ENCODE measurements at places on chromosomes 7 and 10.

DNA sequence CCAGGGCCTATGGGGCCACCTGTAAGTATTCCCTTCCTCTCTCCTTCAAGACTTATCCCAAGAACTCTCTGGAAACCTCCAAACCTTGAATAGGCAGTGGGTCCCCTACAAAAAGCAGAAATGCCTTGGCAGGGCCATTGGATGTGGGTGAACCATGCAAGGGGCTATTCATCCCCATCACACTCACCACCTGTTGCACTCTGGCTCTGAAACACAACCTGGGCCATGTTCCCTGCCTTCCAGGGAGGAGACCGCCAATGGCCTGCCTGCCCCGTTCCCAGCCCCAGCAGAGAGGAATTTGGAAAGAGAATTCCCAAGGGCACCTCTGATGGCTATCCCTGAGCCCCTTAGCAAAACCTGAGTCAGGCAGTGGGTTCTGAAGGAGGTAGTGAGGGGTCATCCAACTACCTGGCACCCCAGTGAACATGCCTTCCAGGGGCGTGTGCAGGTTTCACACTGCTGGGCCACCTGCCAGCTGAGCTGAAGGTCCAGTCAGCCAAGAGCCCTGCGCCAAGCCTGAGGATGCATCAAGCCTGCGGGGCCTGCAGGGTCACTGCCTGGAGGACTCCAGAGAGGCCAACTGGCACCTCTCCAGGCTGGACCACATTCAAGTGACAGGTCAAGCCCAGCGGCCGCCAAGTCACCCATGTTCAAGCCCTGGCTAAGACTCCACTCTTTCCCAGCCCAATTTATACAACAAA lies 101.3 kb downstream of the COL13A1 start:
- no peak for DNase-seq

GRCh38 chr10:92381543-92381954 lies 90.6 kb downstream of the MARCHF5 start:
- DNase-seq, result no peak

- DNase-seq, result no peak
Observed at GRCh38 chr10:105207476-105207995, 566.4 kb downstream of the SORCS3 start.

- no peak for DNase-seq
Observed at GRCh38 chr10:132890301-132890700, 52.1 kb downstream of the CFAP46 start.

GRCh38 chr10:75876710-75877109 lies 445.3 kb downstream of the LRMDA start:
- DNase-seq, result no peak

- no peak for DNase-seq
Observed at GRCh38 chr10:70512149-70512639, 33.6 kb downstream of the PALD1 start.

DNA sequence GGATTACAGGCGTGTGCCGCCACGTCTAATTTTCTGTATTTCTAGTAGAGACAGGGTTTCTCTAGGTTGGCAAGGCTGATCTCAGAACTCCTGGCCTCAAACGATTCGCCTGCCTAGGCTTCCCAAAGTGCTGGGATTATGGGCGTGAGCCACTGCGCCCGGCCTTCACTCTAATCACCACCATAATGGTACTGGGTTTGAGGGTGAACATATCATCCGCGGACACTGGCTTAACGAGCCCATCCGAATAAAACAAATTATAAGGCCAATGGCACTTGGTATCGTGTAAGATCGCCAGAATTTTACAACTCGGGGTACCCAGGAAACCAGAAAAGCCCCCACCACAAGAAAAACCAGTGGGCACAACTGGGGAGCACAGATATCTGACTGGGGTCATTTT lies 580 bp downstream of the FAM200A start:
- DNase-seq, result no peak

DNA sequence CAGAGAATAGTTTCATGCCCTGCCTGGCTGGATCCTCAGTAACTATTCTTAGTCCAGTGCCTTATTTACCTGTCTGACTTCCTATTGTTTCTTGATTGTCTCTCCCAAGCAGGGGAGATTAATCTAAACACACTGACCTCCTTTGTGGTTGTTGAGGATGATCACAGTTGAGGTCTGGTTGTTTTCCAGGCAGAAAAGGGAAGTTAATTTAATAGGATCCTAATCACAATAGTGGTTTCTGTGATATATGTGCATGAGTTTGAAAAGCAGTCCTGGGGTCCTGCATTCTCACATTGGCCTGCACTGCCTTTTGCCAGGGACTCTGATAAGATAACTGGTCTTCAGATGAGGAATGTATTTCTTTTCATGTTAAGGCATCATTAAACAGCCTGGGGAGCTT lies 130.1 kb downstream of the SND1 start:
- no peak for DNase-seq

- DNase-seq, result no peak
Observed at GRCh38 chr10:115941361-115941771, 331.6 kb downstream of the GFRA1 start.

DNA sequence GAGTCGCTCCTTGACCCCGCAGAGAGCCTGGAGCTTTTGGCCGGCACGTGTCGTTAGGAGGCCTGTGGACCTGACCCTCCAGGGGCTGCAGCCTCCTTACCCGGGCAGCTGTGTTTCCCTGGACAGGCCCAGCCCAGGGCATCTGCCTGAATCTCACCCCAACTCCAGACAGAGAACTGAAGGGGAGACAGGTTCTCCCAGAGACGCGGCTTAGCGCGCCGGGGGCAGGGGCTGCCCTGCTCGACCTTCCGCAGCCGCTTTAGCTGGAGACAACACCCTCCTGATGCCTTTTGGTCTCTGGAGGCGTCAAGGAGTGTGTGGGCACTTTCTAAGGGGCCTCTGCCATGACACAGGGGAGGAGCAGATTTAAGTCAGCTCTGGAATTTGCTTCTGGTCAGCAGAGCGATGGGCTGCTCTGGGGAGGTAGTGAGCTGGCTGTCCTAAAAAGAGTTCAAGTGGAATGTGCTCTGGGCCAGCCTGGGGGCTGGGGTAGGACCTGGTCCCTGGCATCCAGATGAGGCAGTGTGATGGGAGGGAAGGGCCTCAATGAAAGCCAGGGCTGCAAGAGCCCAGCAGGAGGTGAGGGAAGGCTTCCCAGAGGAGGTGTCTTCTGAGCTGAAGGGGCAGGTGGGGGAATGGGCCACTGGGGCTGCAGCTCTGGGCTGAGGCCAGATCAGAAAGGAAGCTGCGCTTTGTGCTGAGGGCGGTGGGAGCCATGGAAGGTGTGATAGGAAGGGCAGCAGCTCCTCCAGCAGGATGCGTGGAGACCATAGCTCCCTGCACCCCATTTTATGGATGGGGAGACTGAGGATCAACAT lies 5.8 kb downstream of the GRIFIN start:
- DNase-seq, result no peak

DNA sequence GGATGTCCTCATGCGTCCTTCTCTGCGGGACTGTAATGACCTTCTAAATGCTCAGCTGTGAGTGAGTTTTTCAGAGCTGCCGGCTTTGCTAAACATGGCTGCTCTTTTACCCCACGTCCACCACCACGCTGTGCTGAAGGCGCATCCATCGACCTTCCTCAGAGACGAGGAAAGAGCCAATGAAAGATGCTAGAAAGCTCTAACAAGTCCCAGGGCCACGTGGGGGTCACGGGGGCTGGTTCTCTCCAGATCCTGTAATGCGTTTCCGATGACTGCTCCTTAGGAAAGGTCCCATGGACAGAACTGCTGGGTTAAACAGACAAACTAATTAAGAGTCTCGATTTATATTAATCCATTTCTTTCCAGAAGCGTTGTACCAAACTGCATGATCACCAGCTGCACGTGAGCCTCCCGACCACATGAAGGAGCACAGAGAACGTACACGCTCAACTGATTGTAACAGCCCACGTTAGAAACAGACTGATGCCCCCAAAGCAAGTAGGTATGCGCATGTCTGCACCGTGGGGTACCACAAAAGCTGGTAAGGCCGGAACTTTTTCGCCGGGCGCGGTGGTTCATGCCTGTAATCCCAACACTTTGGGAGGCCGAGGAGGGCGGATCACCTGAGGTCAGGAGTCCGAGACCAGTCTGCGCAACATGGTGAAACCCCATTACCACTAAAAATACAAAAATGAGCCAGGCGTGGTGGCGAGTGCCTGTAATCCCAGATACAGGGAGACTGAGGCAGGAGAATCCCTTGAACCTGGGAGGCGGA lies 109.6 kb downstream of the TCERG1L start:
- DNase-seq, result no peak

DNA sequence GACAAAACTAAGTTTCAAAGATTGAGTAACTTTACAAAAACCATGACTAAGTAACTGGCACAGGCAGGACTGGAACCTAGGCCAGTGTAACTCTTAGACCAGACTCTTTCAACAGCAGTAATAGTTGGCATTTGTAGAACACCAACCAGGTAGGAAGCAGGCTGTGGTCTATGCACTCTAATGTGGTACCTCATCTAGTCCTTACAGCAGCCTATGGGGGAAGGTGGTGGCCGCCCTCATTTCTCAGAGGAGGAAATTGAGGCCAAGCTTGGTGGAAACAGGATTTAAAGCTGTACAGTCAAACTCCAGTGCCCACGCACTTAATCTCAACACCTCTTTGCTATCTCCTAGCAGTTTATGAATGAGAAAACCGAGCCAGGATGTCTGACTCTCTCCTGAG lies 165.4 kb upstream of the LRGUK start:
- DNase-seq, result no peak

GRCh38 chr7:1369916-1370657 lies 89.2 kb downstream of the MICALL2 start:
- no peak for DNase-seq

DNA sequence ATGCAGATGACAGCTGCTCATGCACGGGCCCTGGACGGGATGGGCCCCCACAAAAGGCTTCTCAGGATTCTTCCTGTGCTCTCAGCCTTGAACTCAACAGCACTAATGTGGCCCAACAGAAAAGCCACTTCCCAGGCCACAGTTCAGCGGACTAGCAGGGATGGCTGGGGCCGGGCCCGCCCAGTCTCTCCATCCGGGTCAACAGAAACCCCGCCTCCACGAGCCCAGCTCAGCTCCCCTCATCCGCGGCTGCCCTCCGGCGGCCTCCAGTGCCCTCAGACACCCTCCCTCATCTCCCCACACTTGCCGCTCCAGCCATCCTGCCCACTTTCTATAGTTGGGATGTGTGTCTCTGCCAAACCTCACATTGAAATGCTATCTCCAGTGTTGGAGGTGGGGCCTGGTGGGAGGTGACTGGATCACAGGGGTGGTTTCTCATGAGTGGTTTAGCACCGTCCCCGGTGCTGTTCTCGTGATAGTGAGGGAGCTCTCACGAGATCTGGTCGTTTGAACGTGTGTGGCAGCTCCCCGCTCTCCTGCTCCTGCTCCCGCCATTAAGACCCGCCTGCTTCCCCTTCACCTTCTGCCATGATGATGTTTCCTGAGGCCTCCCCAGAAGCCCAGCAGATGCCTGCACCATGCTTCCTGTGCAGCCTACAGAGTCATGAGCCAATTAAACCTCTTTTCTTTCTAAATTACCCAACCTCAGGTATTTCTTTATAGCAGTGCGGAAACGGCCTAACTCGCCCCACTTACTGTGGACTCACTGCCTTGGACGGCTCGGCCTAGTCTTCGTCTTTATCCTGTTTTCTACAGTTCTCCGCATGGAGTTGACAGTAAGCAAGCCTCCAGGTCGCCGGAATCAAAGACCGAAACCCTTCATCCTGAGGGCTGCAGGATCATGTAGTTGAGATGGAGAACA lies 169.9 kb upstream of the RNF32 start:
- DNase-seq, result no peak

DNA sequence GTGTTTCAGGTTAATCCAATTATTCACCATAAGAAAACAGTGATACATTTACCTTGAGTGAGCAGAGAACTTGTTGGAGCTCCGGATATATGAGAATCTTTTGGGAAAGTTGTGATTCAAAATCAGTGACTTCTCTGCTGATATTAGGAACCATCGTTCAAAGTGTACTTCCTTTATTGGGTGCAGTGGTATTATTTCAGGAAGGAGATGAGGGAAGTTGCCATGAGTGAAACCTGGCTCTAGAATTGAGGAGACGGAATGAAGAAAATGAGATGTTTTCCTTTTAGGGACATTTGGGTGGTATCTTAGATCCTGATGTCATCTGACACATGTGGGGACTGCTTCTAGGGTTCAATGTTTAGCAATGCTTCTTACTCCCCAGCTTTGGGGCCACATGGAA lies 343.9 kb downstream of the ABCA13 start:
- DNase-seq, result no peak

- DNase-seq, result no peak
Observed at GRCh38 chr7:157297185-157297584, 39.6 kb upstream of the DNAJB6 start.

GRCh38 chr7:37960483-37960882 lies 40.0 kb downstream of the EPDR1 start:
- no peak for DNase-seq

DNA sequence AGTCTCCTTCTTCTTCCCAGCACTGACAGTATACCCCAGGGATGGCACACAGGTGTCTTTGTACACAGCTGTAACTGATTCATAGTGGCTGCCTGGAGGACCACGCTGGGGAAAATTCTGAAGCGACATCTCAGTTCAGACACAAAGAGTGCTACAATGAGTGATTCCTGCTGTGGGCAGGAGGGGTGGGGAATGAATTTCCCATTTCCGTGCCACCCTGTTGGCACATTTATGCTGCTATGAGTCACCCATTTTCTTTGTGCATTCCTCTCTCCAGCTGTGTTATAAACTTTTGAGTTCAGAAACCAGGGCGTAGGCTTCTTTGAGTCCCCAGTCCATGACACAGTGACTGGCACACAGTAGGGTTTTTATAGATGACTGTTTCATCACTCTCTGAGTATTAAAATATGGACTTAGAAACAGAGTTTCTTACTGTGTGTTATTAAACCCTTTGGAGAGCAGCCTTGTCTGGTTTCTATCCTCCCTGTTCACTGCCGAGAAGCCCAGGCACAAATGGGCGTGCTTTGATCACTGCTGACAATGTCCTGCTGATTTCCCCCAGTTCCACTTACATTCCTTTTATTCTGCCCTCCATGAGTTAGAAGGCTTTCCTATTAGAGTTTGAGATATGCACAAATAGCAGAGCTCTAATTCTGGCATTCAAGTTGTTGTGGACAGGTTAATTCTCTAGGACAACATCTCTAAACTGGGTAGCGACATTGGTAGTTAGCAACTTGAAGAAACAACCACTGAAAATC lies 24.0 kb upstream of the NPS start:
- DNase-seq, result no peak

Data from cortex of kidney (tissue), 1 donor.